CD4-positive, CD25-positive, alpha-beta regulatory T cell (primary cell): ENCODE measurements at places on chromosomes 1 and 21. TPM values are rescaled to one million over a fixed set of nuclear protein-coding genes. Genes with fewer than 3 reads are reported as not detected.

DNA sequence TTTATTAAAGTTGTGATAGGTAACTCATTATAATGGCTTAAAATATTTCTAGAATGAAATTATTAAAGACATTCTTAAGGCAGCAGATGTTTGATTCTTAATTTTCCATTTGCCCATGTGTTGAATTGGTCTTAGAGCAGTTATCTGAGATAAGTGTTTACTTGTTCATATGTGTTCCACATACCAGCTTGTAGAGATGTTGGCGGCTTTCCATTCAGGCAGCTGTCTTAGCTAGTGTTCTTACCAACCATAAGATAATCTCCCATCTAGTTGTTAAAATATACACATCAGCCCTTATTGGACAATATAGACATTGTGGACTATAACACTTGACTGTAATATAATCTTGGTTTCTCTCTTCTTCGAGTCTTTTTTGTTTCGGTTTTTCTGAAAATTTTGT is 1372.9 kb upstream of the ADGRL2 start:
- no peak for DNase-seq

- DNase-seq = no peak
Measured at GRCh38 chr1:173287785-173288184, 80.7 kb upstream of the TNFSF4 start.

DNA sequence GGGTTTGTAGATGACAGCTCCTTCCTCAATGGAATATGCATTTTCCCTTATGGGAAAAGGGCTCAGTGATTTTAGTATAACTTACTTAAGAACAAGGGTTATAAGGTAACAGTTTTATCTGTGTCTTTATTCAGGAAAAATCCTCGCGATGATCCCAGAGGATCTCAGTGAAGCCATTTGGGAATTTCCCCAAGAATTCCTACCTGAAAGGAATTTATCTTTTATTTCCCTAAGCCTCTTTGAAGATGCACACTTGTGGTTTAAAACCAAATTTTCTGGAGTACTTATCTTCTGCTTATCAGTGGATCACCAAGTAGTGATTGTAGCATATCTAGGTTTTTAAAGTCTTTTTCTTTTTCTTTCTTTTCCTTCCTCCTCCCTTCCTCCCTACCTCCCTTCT is 58.8 kb downstream of the AK4 start:
- no peak for DNase-seq

- DNase-seq = no peak
Measured at GRCh38 chr1:245860657-245861544, 646.2 kb downstream of the SMYD3 start.

- peak; percentile 3 for DNase-seq
Measured at GRCh38 chr1:78836726-78837125, 169.8 kb downstream of the ADGRL4 start.

DNA sequence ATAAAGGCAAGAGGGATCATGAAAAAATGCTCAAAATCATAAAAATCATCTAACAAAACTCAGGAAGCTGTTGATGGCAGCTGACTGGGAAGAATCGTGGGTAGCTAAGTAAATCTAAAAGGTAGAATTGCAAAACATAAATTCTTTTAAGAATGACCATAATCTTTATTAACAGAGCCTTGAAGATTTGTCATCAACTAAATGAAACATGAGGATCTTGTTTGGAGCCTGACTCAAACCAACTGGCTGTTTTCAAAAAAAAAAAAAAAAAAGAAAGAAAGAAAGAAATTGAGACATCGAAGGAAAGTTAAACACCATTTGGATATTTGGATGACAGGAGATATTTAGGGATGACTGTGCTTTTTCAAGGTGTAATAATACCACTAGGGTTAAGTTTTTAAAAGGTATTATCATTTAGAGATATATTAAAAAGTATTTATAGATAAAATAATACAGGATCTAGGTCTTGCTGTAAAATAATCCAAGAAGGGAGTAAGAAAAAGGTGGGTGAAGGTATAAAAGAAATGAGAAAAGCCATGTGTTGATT is 48.6 kb downstream of the CD34 start:
- no peak for DNase-seq

- no peak for DNase-seq
Measured at GRCh38 chr21:40714536-40714935, 132.4 kb downstream of the DSCAM start.

- no peak for DNase-seq
Measured at GRCh38 chr1:100266741-100267140, 725 bp downstream of the RTCA start.

GRCh38 chr1:230174471-230175162 is 107.6 kb downstream of the GALNT2 start:
- DNase-seq = no peak

- DNase-seq = no peak
Measured at GRCh38 chr1:179314928-179315327, 21.3 kb downstream of the SOAT1 start.

DNA sequence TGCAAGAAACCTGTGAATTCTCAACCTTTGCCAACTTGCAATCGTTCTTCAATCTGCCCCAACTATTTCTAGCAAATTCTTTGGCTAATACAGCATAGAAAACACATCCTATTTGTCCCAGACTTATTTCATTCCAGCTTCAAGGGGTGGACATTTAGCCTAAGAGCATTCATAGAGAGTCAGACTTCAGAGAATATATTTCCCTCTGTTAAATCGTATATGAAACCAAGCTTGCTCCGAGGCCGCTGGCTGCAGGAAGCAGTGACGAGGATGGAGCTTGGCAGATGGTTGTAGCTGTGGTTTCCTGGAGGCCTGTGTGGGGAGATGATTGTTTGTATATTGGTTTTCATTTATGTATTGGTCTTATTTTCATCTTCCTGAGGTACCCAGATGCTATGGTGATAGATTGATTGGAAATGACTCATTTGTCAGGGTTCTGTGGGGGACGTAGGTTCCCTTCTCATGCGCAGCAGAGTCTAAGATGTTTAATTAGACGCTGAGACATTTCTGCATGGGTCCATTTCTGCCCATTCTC is 26.1 kb downstream of the MAN1C1 start:
- peak; percentile 77 for DNase-seq

DNA sequence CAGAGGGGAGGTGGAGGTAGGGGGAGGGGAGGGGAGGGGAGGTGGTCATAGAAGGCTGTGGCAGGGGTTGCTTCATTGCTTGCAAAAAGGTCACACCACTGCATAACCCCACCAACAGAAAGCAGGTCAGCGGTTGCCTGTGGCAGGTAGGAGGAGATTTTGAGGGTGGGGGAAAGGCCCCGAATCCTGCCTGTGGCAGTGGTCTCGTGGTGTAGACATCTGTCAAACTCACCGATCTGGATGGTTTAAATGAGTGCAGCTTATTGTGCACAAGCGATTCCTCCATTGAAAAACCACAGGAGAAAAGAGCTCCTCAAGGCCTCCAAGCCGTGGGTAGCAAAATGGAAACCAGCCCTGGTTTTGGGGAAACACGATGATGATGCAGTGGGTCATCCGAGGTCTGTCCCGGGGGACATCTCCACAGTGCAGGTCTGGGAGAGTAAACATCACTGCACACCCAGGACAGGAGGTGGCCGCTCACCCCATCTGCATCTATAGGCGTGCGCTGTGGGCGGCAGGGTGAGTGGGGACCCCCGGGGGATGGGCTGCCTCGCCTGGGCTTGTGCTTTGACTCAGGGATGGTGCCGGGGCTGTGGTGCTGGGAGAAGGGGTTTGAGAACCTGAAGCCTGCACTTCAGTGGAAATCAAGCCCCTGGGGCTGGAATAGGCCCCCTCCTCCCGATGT is 112.3 kb downstream of the CRYAA start:
- no peak for DNase-seq

- DNase-seq = no peak
Measured at GRCh38 chr1:156623946-156624813, 5.0 kb downstream of the HAPLN2 start.

- no peak for DNase-seq
Measured at GRCh38 chr1:186440584-186440983, 20.3 kb downstream of the PDC start.

DNA sequence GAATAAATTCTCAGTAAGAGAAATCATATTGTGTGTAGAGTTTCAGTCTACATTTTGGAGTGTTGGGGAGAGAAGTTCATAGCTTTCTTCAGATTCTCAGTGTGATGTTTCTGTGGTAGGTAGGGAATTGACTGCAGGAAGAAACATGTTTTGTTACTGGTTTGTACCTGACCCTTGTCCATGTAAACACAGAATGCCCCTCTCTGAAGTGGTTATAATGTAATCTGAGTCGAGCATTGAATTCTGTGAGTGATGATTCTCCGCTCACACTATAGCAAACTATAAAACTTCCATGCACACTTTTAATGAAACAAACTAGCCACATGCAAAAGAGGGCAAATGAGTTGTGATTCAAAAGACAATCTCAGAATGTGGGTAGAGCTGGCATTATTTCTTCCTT is 433.2 kb downstream of the USP25 start:
- no peak for DNase-seq

- DNase-seq = no peak
Measured at GRCh38 chr1:11245248-11245647, 17.1 kb downstream of the MTOR start.

DNA sequence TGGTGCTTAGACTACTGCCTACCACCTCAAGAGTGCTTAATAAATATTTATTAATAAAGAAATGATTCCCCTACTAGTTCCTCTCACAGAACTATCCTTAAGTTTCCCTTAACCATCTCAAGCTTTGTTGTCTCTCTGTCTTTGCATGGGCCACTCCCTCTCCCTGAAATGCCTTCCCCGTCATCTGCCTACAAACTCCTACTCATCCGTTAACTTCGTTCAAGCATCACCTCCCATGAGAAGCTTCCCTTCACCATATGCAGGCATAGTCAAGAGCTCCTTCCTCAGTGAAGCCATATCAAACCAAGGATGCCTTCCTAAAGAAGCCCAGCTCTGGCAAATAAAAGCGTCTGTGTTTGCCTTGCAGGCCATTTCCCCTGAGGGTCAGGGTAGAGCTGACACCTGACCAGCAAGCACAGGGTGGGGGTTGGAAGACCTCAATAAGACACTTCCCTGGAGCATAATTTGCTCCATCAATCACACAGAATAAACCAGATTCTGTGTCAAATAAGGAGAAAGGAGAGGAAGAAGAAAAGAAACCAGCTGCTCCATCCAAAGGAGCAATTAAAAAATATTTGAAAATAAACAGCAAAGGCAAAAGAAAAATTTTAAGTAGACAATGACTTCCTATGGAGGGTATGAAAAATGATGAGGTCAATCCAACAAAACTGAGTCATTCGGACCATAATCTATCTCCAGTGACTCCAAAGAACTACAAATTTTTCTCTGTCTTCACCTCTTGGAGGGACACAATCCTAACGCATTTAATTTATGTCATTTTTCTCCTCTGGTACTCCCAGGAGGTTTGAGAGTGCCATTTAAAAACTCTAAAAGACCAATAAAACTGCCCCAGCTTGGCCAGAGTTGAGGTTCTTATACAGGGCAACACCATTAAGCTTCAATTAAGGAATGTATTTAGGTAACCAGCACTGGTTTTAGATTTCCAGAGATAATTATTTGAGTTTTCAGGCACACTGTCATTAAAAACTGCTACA is 303.6 kb downstream of the KCNH1 start:
- DNase-seq = no peak

DNA sequence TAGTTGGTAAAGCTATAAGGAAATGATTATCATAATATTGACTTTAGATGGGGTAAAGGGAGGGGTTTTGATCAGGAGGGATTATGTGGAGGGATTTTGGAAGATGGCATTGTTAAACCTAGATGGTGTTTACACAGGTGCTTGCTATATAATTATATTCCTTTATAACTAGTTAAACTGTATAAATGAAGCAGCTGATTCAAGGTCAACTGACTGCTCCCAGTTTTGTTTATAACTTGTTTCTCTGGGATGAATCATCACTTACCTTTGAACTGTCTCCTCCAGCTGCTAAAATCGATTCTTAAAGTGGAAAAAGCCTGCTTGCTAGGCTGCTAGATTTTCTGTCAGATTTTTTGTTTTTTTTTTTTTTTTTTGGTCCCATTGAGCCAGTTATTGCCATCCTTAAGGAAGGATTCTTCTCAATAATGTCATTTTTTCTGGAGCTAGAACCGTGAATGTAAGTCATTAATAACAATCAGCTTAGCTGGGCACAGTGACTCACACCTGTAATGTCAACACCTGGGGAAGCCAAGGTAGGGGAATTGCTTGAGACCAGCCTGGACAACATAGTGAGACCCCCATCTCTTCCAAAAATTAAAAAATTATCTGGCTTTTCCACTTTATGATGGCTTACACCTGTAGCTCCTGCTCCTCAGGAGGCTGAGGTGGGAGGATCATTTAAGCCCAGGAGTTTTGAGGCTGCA is 153.2 kb downstream of the PIK3R3 start:
- no peak for DNase-seq

DNA sequence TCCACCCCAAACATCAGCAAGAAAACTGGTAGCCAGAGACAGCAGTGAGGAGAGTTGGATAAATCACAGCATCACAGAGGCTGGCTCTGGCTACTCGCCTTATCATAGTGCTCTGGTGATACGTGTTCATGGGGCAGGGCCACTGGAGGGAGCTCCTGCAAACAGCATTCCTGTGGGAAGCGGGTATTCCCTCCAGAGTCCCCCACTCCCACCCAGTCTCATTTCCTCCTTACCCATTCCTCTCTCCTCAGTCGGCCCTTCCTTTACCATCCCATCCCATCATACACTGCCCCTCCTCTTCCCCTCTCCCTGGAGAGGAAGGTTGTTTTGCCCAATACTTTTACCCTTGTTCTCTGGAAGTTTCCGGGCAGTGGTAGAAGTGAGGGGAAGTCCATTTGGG is 7.1 kb downstream of the NHLH2 start:
- DNase-seq = no peak

GRCh38 chr1:229999004-229999670 is 67.9 kb upstream of the GALNT2 start:
- DNase-seq = no peak

GRCh38 chr1:20590306-20590777 is 1.4 kb downstream of the CDA start:
- DNase-seq = no peak

DNA sequence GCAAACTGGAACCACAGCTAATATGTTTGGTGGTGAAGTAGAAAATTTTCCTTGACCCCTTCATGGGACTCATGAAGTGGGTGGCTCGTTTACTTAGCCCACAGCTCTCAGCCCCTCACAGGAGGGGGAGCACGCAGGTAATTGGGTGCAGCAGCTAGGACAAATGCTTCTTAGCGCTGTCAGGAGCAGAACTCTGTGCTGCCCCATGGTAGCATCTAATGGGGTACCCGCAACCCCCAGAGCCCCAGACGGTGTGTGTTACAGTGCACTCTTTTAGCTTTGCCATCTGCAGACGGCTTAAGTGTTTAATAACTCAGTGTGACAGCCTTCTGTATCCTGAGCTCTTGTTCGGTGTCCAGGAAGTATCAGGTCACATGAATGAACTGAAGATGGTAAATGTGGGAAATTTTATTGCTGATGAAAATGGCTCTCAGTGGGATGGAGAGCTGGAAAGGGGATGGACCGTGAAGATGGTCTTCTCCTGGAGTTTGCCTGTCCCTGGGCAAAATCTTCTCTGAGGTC is 189.6 kb upstream of the ZRANB2 start:
- DNase-seq = no peak

The DNAJC28 gene
- 0.17 TPM for total RNA-seq

The TNNI3K gene
- not detected for total RNA-seq

The LCE1B gene
- not detected for total RNA-seq

The KRTAP13-2 gene
- total RNA-seq = not detected

The RORC gene
- total RNA-seq = 6.2 TPM

The INSRR gene
- 0.07 TPM for total RNA-seq

The OR2M3 gene
- not detected for total RNA-seq

The TTC24 gene
- total RNA-seq = 2.3 TPM

The OR10J1 gene
- total RNA-seq = not detected

The RIMS3 gene
- 3.8 TPM for total RNA-seq

The LAD1 gene
- total RNA-seq = not detected

The JAK1 gene
- total RNA-seq = 333 TPM

The INTS11 gene
- 138 TPM for total RNA-seq

The LAMC1 gene
- 1.1 TPM for total RNA-seq
